ENCODE measurements at places on chromosomes 16 and 17.

DNA sequence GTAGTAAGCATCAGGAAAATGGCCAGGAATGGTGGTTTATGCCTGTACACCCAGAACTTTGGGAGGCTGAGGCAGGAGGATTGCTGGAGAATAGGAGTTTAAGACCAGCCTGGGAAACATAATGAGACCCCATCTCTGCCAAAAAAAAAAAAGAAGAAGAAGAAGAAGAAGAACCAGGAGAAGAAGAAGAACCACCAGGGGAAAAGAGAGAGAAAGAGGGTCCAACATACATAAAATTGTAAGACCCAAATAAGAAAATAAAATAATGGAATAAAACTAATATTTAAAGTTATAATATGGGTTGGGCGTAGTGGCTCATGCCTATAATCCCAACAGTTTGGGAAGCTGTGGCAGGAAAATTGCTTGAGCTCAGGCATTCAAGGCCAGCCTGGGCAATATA, 408.4 kb downstream of the ZFHX3 start:
- no peak for DNase-seq

DNA sequence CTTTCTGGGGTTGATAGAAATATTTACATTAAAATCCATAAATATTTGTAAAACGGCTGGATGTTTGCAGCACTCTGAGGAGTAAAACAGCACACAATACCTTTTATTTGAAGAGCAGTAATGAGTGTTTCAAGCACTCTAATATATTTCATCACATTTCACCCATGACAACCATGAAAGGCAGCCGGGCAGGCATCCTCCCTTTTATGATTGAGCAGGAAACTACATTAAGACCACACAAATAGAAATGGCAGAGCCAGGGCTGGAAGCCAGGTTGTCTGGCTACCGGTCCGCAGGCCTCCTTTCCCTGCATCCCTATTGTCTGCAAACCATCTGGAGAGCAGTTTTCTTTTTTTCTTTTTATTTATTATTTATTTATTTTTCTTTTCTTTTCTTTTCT, 23.1 kb upstream of the GPRC5C start:
- DNase-seq = no peak

DNA sequence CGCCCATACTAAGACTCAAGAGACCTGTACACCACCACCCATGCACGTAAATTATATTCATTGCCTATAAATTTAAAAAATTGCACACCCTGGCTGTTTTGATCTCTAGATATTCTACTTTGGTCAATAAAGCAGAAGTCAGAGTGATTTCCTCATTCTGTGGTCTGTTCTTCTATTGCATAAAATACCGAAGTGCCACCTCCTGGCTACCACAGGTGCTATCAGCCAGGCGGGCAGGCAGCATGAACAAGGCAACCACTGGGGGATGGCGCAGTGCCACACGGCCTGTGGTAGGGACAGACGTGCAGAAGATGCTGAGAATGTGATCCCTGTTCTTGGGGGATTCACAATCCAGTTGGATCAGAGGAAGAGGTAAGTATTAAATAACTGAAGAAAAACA, 122.3 kb downstream of the CDK5R1 start:
- DNase-seq = peak; percentile 48

DNA sequence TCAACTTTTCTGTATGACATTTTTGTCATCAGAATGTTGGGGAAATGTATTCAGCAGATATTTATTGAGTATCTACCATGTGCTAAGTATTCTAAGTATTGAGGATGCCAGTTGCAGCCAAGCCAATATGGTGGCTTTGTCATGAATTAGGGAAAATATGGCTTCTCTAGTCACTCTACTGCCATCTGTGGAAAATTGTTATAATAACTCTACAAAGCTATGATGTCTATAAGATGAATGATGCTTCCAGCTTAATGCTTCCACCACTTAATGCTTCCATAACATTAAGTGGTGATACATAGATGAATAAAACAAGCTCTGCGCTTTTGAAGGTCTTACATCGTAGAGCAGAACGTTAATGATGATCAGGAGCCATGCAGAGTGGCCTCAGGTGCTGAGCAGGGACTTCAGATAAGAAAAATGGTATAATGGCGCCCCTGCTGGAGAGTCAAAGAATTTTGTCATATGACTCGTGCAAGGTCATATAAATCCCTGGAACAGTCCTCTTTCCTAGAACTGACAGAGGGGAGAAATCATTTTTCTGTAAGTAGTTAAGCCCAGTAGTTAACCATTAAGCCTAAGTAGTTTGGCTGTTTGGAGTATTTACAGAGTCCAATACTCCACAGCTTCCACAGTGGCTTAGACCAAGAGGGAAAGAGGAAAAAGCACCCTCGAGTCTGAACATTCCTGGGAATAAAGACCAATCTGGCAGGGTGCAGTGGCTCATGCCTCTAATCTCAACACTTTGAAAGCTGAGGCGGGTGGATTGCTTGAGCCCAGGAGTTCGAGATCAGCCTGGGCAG, 2.7 kb upstream of the TMIGD1 start:
- DNase-seq = peak; percentile 52

GRCh38 chr17:15453782-15454181, 13.6 kb downstream of the CDRT4 start:
- DNase-seq = no peak

DNA sequence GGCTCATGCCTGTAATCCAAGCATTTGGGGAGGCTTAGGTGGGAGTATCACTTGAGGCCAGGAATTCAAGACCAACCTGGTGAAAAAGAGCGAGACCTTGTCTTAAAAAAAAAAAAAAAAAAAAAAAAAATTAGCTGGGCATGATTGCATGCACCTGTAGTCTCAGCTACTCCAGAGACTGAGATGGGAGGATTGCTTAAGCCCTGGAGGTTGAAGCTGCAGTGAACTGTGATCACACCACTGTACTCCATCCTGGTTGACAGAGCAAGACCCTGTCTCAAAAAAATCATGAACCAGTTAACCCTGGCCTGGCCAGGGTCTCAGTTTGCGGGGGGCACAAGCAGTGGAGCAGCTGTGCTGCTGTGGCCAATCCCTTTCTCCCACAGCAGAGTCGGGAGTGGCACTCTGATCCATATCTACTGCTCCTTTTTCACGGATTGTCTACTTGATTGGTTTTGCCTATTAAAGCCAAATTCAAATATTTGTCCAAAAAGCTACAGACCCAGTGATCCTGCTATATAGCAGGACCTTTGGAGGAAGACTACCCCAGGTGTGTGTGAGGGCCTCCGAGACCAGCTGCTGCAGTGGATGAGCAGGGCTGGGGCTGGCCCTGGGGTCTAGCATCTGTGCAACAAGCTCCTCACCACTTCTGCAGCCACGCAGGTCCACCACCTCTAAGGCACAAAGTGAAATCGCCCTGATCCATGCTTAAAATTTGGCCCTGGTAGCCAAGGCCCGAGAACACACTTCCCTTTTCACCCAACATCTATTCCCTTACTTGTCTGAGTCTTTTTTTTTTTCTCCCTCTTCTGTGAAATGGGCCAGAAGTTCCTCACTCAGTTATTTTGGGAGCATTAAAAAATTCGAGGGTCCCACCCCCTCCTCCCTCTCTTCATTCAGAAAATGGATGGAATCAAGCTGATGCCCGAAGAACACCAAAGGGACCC, 48.2 kb downstream of the LDHD start:
- DNase-seq = no peak

DNA sequence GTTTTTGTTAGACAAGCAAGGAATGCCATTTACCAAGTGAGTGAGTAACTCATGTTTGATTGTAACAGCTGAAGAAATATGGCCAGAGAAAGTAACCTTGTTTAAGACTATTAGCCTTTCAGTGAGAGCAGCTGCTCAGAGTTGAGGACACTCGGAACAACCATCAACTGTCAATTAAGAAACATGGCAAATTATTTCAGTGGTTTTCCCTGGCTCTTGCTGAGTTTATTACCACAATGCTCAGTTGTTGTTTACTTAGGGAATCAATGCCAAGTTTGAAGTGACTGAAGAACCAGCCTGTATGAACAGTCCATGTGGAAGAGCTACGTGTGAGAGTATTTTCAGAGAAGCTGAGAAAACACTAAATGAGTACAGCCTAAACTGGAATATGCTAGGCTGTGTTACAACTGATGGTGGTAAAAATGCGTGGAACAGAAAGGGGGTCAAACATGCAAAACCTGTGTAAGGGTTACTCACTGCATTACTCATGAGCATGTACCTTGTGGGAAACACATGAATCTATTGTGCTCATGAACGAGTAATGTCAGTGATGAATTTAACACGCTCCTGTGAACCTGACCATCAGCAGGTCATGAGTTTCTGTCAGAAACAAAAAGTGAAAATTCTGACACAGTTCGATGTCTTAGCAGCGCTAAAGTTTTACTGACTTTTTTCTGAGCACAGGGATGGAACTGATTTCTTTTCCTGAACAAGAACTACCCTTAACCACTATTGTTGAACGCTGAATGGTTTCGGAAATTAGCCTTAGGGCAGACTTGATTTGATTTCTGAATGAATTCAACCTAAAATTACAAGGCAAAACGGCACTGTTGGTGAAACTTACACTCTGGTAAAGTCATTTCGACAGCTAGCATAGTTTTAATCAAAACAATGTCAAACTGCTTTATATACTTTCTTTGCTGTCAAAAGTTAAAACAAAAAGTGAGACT, 33.5 kb downstream of the GNA13 start:
- DNase-seq = no peak

DNA sequence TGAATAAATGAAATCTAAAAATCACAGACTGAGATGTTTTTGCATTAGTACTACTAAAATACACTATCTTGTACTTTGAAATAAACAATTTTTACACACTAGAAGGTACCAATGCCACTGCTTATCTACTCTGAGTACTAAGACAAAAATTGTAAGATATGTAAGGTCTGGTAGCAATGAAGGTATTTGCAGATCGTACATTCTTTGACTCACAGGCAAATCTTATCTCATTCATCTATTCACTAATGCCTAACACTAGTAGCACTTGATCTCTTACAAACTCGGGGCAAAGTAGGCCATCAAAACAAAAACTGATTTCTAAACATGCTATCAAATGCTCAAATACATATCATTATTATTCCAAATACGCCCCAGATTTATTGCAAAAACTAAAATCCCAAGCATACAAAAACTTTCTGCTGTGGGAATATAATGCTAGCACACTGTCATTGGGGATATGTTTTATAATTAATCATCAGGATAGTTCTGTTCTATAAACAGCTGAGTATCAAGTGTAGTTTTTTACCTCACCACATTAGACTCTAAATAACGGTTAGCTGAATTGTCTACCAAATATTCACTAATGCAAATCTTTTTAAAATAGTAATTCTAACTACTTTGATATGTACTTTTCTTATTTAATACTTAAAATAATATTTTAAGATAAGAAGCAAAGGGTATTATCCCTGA, 68.0 kb downstream of the MED13 start:
- DNase-seq = no peak

DNA sequence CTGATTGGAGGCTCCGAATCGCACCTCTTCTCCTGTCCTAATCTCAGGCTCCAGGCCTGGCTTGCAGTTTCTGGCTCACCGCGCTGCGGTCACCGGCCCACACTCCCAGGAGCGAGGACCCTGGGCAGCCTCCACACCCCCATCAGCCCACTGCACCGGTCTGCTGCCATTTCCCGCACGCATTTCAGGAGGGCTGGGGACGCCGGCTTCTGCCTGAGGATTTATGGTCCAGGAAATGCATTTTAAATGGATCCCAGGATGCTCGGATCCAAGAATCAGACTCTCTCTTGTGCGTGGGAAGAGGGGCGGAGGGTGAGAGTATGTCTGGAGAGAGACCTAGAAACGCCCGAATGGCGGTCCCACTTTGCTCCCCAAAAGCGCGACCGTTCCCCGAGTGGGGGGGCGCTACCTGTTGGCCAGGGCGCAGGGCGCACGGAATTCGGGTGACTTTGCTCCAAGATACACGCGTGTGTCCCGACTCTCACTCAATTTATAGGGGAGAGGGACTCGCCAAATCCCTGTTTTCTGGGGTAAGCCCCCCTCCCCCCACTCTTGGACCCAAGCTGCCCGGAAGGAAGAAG, 817 bp upstream of the JPH3 start:
- DNase-seq = no peak

- DNase-seq = no peak
Measured at GRCh38 chr16:53629151-53629550, 74.5 kb downstream of the RPGRIP1L start.

DNA sequence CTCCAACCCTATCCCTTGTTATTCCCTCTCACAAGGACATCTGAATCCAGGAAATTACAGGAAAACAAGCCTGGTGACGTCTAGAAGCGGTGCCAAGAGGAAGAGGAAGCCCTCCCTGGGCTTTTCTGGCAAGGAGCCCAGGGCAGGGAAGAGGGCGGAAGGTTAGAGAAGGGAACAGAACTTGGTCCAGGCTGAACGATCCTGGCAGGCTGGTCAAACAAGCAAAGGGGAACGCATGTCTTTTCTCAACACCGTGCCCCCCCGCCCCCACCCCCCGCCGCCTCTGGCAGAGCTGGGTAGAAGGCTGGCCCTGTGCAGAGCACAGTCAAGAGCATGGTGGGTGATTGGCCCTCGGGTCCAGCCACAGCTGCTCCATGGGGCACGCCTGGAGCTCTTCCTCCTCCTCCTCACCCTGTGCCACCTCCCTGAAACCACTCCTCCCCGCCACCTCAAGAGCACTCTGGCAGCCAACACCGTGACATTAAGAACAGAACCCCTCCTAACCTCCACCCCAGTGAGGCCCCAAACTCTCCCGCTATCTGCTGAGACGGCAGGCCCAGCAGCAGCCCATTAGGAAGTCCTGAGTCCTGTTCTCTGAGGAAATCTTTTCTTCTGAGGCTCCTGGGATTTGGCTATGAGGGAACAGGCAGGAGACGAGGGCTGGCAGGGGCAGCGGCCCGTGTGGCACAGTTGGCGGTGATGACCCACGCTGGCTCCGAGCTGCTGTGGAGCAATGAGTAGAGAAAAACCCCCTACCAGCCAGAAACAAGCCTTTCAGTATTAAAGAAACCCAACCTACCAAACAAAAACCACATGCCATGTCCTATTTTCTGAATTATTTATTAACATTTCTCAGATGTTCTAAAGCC, 7.3 kb downstream of the C16orf86 start:
- no peak for DNase-seq

DNA sequence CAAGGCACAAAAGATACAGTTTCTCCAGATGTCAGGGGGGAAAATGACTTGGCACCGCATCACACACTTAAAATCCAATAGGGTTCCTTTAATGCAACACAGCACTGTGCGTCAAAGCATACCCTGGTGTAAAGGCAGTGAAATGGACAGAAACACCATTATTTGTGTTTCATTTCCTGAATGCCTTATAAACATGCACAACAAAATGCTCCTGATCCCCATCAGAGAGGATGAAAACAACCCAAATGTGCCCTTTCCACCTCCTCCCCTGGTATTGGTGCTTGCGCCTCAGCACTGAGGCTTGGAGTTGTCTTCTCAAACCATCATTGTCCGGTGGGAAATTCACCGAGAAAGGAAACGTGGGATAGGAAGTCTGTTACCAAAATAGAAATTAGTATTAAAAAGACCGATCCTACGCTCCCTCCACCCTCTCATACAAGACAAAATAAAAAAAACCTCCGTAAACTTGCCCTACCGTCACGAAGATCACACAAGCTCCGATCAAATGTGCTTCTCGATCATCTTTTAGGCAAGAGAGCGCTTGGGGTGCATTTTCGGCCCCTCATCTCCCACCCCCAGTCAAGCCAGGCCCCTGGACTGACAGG, 722 bp downstream of the CDC27 start:
- DNase-seq = peak; percentile 10

GRCh38 chr16:11109566-11109965, 146.4 kb downstream of the SOCS1 start:
- DNase-seq = no peak
